Cerebellar nuclear complex (tissue), 1 donor: ENCODE measurements at places on chromosomes 4 and X.

GRCh38 chr4:111535792-111536191, 609.5 kb upstream of the FAM241A start:
- no peak for DNase-seq

- no peak for DNase-seq
Measured at GRCh38 chrX:19243431-19243830, 100.3 kb upstream of the PDHA1 start.

GRCh38 chr4:119082661-119083060, 53.0 kb upstream of the MYOZ2 start:
- DNase-seq, result no peak

GRCh38 chrX:77426811-77427210, 20.4 kb upstream of the FGF16 start:
- DNase-seq, result no peak

- no peak for DNase-seq
Measured at GRCh38 chr4:24921491-24921890, 8.6 kb upstream of the CCDC149 start.

DNA sequence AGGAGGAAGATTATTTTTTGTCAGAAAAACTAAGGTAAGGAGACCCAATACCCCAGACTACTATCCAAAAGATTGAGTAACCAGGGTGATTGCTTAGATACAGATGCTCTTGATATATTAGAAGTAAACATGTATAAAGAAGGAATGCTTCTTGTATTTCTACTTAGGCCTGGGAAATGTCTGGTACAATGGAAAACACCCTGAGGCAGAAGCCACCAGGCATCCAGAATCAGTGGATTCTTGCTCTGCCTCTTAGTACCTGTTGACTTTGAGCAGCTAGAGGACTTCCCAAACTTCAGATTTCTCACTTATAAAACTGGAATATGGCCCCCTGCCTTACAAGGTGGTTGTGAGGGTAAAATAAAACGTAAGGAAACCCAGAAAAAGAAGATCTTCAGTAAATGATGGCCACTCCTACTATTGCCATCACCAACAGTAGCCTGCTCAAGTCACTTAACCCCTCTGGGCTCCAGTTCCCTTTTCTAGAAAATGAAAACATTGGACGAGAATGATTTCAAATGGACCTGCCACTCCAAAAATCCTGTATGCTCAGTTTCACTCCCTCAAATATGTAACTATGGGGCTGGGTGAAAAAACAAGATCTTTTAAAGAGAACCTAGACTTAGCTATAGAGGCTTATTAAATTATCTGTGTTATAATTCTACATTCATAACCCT, 56.6 kb downstream of the AMELX start:
- no peak for DNase-seq

DNA sequence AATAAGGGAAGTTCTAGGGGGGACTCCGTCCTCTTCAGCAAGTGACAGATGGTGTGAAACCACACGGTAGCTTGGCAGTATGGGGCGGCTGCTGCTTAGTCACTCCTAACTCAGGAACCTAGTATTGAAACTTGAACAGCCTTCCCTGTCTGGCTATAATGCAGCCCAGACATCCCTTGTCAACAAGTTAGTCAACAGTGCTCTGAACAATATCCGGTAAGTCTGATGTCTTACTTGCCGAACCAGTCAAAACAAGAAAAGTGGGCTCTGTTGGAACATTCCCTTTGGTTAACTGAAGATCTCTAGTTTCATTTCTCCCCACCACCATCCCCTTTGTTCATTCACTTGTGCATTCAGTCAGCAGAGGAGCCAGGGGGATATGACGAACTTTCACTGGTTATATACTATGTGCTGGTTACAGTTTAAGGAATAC, 18.7 kb upstream of the CXCL13 start:
- DNase-seq, result no peak

GRCh38 chr4:110620691-110621327, 2.1 kb downstream of the PITX2 start:
- DNase-seq, result no peak

DNA sequence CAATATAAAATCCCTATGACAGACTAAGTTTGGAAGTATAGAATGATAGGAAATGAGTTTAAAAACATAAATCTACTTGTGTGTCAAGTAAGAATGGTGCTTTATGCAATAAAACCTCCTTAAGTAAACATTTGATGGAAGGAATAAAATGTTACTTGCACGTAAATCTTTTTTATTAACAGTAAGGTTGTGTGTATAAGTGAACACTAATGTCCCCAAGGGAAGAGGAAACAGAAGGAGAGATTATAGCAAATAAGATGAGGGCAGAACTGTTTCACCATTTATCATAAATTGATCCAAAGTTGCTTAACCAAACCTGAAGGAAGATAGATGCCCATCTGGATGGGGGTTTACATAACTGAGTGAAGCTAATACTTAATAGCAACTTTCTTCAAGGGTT, 86.8 kb downstream of the FRMPD4 start:
- no peak for DNase-seq

GRCh38 chr4:145251391-145251790, 71.0 kb upstream of the OTUD4 start:
- no peak for DNase-seq

- no peak for DNase-seq
Measured at GRCh38 chr4:101334963-101335572, 12.3 kb downstream of the PPP3CA start.

- DNase-seq, result no peak
Measured at GRCh38 chrX:69062493-69062892, 102.8 kb downstream of the PJA1 start.

GRCh38 chr4:156969101-156969500, 2.5 kb downstream of the PDGFC start:
- DNase-seq, result no peak

GRCh38 chrX:69314436-69315348, 149.4 kb upstream of the PJA1 start:
- DNase-seq, result no peak

GRCh38 chr4:126752126-126752525, 880.6 kb upstream of the INTU start:
- DNase-seq, result no peak

DNA sequence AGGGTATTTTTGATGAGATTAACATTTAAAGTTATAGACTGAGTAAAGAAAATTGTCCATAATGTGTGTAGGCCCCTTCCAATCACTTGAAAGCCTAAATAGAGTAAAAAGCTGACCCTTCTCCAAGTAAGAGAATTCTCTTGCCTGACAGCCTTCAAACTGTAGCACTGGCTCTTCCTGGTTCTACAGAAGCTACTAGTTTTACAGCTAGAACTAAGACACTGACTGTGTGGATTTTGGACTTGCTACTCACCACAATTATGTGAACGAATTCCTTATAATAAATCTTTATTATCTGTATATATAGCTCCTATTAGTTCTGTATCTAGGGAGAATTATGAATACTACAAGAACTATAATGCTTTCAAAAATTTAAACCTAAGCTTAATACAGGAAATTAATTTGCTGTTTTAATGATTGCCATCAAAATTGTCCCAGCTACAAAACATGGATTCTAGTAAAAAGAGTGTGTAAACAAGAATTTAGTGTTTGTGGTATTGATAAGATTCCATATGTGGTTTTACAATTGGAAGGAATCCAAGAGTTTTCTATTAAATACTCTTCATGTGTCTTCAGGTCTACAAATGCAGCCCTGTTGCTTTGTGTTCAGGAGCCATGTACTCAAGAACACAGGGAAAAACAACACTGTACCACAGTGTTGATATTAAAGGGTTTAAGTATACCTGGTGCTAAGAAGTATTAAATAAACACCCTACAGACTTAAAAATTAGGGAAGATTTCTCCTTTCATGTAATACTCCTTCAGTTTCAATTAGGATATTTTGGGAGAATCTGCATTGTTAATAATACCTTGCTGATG, 366.5 kb downstream of the CXXC4 start:
- DNase-seq, result no peak

DNA sequence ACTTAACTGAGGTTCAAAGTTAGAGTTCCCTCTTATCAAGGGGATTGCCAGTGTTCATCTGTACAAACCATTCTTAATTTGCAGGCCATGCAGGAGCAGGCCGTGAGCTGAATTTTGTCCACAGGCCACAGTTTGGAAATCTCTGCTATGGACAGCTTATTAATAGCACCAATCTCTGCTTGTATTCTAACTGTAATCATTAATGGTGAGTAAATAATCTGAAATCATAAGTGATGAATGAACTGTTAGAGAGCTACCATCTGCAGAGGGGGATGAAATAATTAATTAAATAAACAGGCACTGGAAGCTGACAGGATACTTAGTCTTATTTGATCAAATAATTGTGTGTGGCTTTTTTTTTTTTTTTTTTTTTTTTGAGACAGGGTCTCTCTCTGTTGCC, 48.5 kb upstream of the PDLIM3 start:
- no peak for DNase-seq

DNA sequence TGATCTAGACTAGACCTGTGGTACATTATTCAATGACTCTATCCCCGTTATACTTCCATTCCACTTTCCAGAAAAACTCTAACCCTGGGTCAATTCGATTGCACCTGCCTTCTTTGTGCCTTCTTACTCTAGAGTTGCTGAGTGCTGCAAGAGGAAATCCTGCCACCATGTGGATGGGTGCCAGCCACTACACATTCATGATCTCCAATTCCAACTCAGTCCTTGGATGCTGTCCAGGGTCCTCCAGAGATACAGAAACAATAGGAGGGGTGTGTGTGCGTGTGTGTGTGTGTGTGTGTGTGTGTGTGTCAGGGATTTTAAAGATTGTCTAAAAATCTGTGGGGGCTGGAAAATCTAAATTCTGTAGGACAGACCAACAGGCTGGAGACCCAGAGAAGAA, 42.9 kb upstream of the INTS6L start:
- no peak for DNase-seq

DNA sequence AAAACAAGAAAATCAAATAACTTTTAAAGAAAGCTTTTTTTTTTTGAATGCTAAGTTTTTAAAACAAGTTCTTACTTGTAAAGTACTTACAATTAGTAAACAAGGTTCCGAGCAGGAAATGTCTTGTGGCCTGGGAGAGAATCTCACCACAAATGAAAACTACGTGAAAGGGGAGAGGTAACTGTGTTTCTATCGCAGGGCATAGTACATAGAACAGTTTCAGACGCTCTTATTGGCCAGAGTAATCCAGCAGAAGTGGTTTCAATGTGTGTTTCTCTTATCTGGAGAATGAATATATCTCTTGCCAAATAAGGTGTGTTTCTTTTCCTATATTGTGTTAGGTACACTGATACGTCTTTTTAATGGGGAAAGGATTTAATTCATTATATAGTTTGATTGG, at the start of gene PLAC8:
TSS of gene PLAC8 (minus strand) at position 154 of the 400 bp plus-strand sequence. CDS start 6,808 bp downstream, outside the sequence.
- DNase-seq, result no peak

DNA sequence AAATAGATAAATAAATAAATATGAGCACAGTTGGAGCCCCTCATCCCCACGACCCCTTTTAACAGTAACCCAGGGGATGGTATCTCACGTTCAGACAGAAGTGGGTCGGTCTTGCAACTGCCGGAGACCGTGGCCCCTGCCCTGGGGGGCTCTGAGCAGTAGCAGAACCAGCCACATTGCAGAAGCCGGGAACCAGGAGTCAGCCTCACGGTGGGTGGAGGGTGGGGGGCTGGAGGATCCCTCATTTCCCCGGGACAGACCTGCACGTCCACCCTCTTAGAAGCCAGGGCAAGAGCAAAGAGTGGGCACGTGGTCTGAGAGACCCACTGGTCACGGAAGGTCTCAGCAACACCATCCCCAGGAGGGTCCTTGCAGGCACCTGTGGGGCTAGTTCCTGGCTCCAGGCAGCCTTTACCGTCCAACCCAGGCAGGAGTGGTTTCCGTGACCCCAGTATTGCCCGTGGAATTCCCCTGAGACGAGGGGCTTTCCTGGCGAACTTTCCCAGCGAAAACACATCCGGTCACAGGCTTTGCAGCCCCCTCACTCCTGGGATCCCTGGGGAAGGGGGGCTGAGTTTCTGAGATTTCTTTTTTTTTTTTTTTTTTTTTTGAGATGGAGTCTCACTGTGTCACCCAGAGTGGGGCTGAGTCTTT, 8.8 kb upstream of the IL3RA start:
- no peak for DNase-seq

DNA sequence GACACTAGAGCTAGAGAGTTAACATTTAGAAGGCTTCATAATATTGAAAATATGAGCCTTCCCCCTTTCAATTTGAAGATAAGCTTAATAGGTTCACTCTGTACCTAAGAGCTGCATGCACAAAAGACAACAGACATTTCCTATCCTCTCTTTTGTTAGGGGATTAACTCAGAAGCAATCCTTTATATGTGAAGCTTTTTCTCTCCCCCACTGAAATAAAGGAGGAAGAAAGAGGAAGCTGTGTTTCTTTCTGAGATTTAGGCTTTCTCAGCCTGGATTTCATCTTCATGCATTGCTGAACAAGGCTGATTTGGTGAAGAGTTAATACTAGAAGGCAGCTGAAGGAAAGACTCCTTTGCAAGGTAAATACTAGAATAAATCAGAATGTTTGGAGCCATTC, 21.0 kb upstream of the CABS1 start:
- DNase-seq, result no peak

DNA sequence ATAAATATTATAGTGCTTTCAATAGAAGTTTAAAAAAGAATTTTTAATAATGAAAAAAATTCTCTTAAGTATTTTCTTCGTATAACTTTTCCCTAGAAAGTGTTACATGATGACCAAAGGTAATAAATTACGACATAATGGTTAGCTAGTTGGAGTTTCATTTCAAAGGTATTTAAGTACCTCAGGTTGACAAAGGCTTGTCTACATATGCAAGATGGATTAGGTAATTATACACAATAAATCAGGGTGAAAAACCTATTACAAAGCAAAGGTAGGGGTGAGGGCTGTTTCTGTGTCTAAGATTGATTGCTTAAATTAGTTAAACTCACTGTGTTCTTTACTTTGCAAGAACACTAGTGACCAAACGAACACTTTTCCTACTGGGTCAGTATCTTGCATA, 508.5 kb upstream of the FAT1 start:
- no peak for DNase-seq
